Sigmoid colon (tissue), 7 donors: ENCODE measurements at places on chromosomes 1 and 21. TPM values are rescaled to one million over a fixed set of nuclear protein-coding genes. Genes with fewer than 3 reads are reported as not detected.

The PRAMEF33 gene
- total RNA-seq = not detected

The TPM3 gene
- 175 TPM for total RNA-seq

The MAP3K21 gene
- total RNA-seq = 0.71 TPM

The GPA33 gene
- 0.28 TPM for total RNA-seq

The MFSD2A gene
- 5.0 TPM for total RNA-seq

The USH2A gene
- total RNA-seq = not detected

The GBP1 gene
- total RNA-seq = 24.1 TPM

The CNR2 gene
- total RNA-seq = not detected

The P3R3URF gene
- not detected for total RNA-seq

The FNDC5 gene
- total RNA-seq = 10.2 TPM

The SPOCD1 gene
- not detected for total RNA-seq

The TRPM2 gene
- total RNA-seq = 1.6 TPM

The OR2L8 gene
- total RNA-seq = not detected

The NIPAL3 gene
- total RNA-seq = 38.9 TPM

The TBX15 gene
- total RNA-seq = not detected

The OR10T2 gene
- total RNA-seq = not detected

The CELF3 gene
- total RNA-seq = 4.3 TPM

The EFNA1 gene
- 16.0 TPM for total RNA-seq

The DMBX1 gene
- total RNA-seq = not detected

The PRELP gene
- 88.4 TPM for total RNA-seq

The FAM72D gene
- total RNA-seq = 0.36 TPM

The PDC gene
- total RNA-seq = not detected

The C1orf226 gene
- 16.1 TPM for total RNA-seq

The VASH2 gene
- total RNA-seq = 2.1 TPM

The VAV3 gene
- 3.5 TPM for total RNA-seq

The PAPPA2 gene
- 1.4 TPM for total RNA-seq

The FOXD2 gene
- total RNA-seq = 0.14 TPM

The INSRR gene
- total RNA-seq = not detected

The GJC2 gene
- 4.2 TPM for total RNA-seq

The OPTC gene
- total RNA-seq = not detected

The CHIA gene
- not detected for total RNA-seq

The CD34 gene
- 40.3 TPM for total RNA-seq

The LEFTY1 gene
- total RNA-seq = not detected

The MPL gene
- total RNA-seq = not detected

The RIMS3 gene
- total RNA-seq = 6.1 TPM

The ETV3L gene
- total RNA-seq = not detected

The GPR157 gene
- 1.8 TPM for total RNA-seq

The MASP2 gene
- total RNA-seq = not detected

The CYYR1 gene
- total RNA-seq = 4.5 TPM

The NEGR1 gene
- total RNA-seq = 61.0 TPM

The KCNA2 gene
- total RNA-seq = 0.82 TPM

The SLC6A9 gene
- total RNA-seq = 5.9 TPM

The SERPINC1 gene
- total RNA-seq = not detected

The ELAPOR1 gene
- 0.41 TPM for total RNA-seq

The OR2AK2 gene
- total RNA-seq = not detected

The ANGPTL3 gene
- not detected for total RNA-seq

The MSH4 gene
- total RNA-seq = 0.71 TPM

The BCAR3 gene
- 18.0 TPM for total RNA-seq

The RNU1-2 gene
- total RNA-seq = under 0.01 TPM

The FLG gene
- total RNA-seq = not detected

The LCE6A gene
- total RNA-seq = not detected

The ST6GALNAC3 gene
- 3.6 TPM for total RNA-seq

The KCNN3 gene
- total RNA-seq = 16.4 TPM
